Activated T-cell treated with anti-CD3 and anti-CD28 coated beads, Interleukin-2, amount 50 U/mL, for 1 hour (primary cell): ENCODE measurements at places on chromosomes 6 and 20.

DNA sequence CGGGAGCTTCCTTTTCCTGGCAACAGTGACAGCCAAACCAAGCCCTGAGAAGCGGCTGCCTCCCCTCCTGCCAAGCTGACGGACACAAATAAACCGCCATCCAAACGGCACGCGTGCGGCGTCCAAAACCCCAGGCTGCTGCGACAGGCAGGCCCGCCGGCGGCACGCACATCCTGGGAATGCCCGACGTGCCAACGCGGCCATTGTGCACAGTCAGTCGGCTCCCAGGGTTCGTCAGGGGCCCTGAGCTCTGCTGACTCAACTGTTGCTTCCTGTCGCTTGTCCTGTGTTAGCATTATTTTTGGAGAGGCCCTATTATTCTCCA lies 6.8 kb downstream of the JAG1 start:
- no peak for DNase-seq

DNA sequence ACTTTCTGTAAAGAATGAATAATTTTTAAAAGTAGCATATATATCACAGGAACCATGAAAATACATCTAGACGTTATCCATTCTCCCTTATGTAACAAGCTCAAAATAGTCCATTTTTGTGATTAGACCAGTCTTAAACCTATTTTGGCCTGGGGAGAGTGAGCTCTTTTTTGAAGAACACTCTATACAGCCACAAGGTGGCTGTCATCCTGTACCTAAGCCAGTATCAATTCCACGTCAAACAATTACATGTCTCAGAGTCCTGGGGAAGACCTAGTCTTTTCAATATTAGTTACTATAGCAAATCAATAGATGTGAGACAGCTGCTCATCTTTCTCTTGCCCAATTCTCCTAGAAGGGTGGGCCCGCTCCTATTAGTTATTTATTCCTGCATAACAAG lies 28.4 kb downstream of the FBXO5 start:
- DNase-seq: no peak

DNA sequence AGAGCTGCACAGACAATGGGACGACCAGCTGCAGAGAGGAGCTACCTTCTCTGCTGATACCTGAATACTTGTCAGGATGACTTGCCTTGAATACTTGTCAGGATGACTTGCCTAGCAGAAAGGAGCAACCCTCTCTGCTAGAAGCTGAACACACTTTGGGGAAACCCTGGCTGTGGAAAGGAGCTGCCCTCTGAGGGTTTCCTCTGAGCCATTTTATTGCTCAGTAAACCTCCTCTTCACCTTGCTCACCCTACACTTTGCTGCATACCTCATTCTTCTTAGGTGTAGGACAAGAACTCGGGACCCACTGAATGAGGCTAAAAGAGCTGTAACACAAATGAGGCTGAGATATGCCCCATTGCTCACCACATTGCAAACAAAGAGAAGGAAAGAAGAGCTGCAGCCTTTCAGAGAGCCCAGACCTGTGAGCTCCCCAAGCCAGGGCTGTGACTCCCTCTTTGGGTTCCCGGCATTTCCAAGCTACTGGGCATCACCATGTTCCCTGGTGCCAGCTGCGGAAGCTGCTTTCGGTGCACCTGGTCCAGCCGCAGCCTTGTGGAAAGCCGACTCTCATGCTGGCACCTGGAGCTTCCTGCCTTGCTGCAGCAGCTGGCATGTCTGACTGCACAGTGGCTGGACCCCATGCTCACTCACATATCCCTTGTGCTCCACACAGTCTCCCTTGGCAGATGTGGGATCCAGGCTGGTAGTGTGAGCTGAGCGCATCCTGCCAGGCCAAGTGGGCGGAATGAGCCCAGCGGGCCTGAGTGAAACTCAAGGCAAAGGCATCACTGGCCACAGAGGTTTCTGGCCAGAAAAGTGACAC lies 106.7 kb upstream of the AHI1 start:
- DNase-seq: no peak

GRCh38 chr6:170347091-170347490 lies 40.5 kb downstream of the FAM120B start:
- DNase-seq: no peak

- DNase-seq: no peak
These were observed 32.3 kb upstream of the EPB41L1 start for GRCh38 chr20:36121981-36122930.

GRCh38 chr20:33842346-33842745 lies 31.2 kb downstream of the CHMP4B start:
- no peak for DNase-seq

GRCh38 chr20:34363465-34364222 lies 571 bp downstream of the ITCH start:
- no peak for DNase-seq

DNA sequence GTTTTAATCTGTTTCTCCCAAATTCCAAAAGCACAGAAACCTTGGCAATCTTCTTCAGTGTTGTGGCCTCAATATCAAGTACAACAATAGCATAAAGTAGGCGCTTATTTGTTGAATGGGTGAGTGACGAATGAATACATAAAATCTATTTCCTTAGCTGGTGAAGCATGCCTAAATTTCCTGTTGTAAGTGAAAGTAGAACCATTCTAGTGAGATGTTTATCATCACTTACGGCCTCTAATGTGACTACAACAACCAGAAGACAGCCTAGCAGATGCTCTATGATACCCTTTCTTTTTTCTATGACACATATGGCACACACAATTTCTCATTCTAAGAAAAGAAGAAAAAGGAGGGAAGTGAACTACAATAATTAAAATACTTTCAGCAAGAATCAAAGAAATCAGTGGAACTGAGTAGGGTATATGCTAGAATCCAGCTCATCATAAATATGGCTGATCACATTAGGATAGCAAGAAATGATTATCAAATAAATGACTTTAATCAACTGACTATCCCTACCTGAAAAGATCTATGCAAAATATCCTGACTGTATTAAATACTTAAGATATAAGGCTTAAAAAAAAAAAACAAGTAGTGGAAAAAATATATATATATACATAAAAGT lies 67.4 kb downstream of the BTBD9 start:
- DNase-seq: no peak

DNA sequence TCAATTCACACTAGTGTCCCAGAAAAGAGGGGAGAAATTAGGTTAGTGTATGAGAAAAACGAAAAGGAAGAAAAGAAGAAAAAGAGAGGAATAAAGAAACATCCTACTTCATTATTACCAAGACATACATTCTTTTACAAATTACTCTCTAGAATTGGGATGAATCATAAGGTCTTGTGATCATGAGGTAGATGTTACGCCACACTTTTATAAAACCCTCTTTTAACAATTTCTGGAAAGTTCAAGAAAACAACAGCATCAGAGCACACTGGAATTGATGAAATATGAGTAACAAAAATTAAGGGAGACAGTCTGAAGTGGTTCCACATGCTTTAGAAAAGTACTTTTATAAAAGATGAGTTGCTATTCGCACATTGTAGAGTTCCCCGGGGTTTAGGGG lies 32.6 kb upstream of the NRSN1 start:
- DNase-seq: no peak

DNA sequence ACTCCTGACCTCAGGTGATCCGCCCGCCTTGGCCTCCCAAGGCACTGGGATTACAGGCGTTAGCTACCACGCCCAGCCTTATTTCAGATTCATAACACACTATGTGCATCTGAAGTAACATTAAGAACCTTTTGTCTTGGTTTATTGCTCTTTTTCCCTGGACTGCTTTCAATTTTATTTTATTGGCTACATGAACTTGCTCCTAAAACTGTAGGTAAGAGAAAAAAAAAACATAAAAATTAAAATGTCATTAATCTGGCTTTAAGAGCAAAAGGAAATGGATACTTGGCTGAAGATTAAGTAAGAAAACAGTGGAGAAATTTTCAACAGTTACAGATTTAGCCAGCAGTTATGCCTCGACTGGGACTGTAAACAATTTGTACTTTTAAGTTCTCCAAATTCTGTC lies 62.5 kb downstream of the GJA1 start:
- no peak for DNase-seq

DNA sequence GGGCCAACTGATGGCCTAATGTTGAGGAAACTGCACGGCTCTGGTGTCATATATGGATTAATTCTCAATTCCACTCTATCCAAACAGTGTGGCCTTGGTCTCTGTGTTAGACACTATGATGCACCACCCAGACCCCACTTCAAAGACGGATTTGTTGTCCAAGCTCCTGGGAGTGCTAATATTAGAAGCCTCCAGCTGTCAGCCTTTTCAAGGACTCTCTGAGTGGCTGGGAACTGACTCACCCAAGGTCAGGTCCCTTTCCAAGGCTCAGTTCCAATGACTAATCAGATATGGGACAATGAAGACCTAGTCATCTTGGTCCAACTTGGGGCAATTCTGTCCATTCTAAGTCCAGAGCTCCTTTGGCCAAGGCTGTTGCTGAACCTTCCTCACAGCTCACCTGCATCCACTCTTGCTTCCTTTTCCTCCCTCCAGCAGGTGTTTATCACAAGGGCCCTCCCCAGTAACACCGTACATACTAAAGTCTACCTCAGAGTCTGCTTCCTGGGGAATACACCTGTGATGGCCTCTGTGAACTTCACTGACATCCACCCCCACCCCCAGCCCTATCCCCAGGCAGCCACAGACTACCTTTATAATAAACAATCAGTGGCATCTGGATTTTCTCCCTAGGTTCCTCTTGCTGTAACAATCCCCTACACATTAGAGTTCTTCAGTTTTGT lies 7.2 kb upstream of the IL20RA start:
- no peak for DNase-seq

GRCh38 chr6:133805876-133806275 lies 83.0 kb upstream of the TCF21 start:
- DNase-seq: no peak

DNA sequence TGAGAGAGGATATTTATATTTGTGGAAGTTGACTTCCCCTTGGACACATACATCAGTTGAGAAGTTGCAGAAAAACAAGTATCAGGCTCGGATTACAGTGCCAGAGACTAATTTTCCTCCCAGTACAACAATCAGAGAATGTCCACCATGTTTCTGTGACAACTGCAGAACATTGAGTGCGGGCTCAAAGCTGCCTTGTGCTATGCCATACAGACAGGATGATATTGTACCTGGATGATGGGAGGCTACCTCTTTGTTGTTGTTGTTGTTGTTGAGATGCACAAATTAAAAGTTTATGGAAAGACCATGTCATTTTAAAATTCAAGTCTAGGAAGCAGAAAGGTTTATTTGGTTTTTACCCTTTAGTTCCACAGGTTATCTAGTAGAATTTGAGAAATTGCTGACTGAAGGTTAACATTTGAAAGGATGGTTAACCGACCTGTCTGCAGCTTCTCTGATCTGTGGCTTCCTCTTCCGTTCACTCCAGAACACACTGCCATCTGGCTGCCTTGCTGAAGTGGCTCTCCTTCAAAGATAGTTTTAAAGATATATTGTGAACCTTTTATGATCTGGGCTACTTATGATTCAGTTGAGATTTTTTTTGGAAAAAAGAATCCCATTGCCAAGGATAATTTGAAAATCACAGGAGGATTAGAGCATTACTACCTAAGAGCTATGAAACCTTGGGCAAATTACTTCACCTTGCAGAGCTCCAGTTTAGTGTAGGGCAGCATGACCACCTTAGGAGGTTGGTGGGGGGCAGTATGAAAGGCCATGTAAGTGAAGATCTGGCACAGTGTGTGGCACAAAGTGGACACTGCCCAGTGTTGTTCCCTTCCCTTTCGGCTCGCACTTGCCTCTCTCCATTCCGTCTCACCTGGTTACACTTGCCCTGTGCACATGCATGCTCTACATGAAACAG lies 15.9 kb downstream of the TMEM200A start:
- DNase-seq: no peak

- DNase-seq: no peak
These were observed 140.4 kb upstream of the CENPW start for GRCh38 chr6:126199466-126199865.

GRCh38 chr6:88168362-88168761 lies 2.2 kb upstream of the CNR1 start:
- no peak for DNase-seq

- DNase-seq: no peak
These were observed 470.5 kb upstream of the JAG1 start for GRCh38 chr20:11144114-11144950.

DNA sequence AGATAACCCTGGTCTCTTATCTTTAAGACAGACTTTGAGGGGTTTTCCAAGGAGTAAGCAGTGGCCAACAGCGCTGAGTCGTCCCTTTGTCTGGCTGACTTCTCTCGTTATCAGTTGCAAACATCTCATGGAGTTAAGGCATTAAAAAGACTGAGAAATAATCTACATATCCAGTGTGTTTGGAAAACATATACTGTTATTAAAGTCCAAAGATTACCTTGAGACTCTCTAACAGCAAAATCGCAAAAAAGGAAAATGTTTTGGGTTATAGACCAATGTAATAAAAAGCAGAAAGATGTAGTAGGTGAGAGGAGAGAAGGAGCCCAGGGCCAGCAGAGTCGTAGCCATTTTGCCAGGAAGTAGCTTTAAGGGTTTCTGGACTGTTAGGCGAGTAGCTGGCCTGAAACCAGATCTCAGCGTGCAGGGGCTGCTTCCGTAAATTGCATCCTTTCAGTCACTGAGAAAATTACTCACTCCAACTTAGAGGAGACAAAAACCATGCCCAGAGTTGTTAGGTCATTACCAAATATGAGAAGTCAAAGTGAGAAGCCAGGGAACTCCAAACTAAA lies 24.6 kb downstream of the MYLK4 start:
- DNase-seq: no peak

- no peak for DNase-seq
These were observed 3.9 kb upstream of the SDCBP2 start for GRCh38 chr20:1332749-1333300.

GRCh38 chr6:113610377-113610988 lies 246.7 kb upstream of the MARCKS start:
- DNase-seq: no peak

GRCh38 chr6:26398555-26398954 lies 3.5 kb upstream of the BTN3A1 start:
- no peak for DNase-seq

GRCh38 chr6:105596284-105596755 lies 193.4 kb upstream of the PREP start:
- no peak for DNase-seq

DNA sequence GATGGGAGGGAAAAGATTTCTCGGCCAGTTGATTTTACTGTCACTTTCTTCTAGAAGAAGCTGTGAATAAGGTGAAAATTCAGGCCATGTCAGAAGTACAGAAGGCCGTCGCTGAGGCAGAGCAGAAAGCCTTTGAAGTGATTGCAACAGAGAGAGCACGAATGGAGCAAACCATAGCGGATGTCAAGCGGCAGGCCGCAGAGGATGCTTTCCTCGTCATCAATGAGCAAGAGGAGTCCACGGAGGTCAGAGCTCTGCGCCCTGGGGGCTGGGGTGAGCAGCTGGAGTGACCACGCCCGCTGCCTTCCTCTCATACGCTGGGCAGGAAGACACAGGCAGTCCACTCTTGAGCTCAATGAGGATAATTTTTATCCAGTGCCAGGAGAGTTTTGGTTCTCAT lies 21.8 kb upstream of the C20orf144 start:
- DNase-seq: no peak
